ENCODE measurements at places on chromosomes 2 and 18.

GRCh38 chr2:202831242-202832220 lies 40.0 kb downstream of the ICA1L start:
- peak; percentile 59 for DNase-seq

GRCh38 chr2:86695053-86695691 lies 24.9 kb upstream of the RMND5A start:
- no peak for DNase-seq

- no peak for DNase-seq
Observed at GRCh38 chr2:224669449-224669848, 46.7 kb downstream of the CCDC195 start.

- no peak for DNase-seq
Observed at GRCh38 chr18:42756214-42756613, 359.3 kb downstream of the RIT2 start.

- no peak for DNase-seq
Observed at GRCh38 chr18:30094556-30094955, 948.0 kb downstream of the DSC3 start.

DNA sequence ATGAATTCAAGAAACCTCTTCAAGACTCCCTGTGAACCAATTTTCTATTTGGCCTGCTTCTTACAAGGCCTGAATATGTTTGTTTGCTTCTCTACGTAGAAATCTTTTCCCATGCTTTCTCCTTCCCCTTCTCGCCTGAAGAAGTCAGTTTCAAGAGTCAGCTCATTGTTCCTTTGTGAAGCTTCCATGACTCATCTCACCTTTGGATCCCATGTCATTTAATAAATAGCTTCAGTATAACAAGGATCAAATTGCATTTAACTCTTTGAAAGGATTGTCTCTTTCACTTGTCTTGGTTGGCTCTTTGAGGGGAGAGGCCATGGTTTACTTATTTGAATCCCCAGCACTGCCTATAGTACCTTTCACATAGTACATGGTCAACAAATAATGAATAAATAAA lies 28.4 kb downstream of the CPS1 start:
- no peak for DNase-seq

DNA sequence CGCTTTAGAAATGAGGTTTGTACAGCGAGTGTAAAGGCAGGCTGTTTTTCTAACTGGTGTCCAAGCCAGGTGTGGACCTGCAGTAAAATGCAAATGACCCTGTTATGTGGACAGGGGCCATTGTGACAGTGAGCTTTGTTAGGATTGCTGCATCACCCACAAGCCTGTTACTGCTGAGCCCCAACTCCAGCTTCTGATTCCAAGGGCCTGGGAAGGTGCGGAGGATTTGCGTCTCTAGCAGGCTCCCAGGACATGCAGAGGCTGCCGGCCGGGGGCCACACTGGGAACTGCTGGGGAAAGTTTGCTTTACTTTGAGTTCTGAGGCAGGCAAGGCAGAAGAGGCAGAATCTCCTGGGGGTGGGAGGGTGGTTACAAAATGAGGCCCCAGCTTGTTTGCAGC lies 164.1 kb downstream of the GLI2 start:
- no peak for DNase-seq

DNA sequence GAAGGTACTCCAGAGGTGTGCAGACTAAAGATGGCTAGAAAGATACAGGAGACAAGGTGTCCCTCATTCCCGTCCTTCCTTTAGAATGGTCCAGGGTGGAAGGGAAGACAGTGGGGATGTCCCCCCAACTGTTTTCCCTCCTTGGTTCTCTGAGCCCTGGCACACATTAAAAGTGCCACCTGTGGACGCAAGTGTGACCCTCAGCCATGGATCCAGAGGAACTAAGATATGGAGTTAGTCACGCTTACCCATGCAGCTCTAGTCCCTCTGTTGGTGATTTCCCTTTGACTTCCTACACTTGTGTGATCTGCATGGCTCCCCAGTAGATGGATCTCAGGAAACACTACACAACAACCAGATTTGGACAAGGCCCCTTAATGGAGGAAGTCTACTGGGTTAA lies 113.1 kb upstream of the SRD5A2 start:
- DNase-seq: no peak

DNA sequence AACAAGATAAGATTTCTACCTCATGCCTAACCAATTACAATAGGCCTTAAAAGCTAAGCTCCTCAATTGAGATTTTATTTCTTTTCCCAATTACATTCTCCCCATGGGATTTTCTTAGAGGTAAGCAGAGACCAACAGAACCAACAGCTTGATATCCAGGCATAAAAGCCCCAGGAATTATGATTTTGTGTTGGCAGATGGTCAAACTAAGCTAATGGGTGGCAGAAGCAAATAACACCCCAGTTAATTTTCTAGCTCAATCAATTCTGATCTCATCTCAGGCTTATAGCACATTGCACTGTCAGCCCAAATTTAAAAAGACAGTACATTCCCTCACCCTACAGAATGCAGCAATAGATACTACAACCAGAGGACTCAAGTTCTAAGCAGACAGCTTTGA lies 156.4 kb downstream of the NRXN1 start:
- DNase-seq: peak; percentile 60

DNA sequence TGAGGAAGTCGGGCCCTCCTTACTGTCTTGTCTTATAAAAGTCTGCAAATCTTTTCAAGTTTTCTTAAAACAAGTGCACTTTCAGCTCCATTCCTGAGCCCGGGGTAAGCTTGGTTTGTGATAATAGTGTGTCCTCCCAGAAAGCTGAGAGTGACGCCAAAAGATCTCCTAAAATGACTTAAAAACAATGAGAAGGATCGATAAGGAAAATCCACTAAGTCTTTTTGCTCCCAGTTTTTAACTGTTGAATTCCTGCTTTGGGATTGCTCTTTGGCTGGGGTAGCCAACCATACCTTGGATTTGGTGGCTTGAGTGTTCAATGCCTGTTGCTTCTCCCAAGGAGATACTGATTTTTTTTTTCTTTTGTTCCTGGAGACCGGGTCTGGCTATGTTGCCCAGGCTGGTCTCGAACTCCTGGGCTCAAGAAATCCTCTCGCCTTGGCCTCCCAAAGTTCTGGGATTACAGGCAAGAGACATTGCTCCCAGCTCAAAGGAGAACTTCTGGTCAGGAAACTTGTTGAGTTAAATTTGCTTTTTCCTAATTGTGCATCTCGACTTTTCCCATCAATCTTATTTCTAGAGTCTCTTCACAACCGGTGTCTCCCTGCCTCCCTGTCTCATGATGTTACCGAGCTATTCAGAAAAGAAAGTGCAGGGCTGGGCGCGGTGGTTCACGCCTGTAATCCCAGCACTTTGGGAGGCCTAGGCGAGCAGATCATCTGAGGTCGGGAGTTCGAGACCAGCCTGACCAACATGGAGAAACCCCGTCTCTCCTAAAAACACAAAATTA lies 3.0 kb downstream of the TGIF1 start:
- DNase-seq: no peak

GRCh38 chr2:206383669-206384068 lies 59.7 kb upstream of the ADAM23 start:
- DNase-seq: no peak

DNA sequence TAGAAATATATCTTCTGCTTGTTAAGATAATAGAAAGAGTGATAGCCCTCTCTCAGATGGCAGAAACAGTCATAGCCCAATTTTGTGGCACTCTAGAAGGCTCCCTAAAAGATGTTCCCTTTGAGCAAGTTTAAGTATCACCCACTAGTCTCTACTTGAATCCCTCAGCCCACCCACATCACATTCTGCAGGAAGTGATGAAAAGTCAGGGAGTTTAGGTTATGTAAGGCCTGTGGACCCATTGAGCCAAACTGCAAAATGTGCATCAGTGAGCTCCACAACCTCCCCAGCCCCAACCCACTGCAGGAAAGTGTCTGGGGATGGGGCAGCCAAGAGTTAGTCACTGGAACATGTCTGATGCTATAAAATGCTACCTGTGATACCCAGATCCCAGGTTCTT lies 25.6 kb downstream of the ANKRD44 start:
- DNase-seq: no peak

GRCh38 chr2:189661957-189662321 lies 680 bp downstream of the ASNSD1 start:
- DNase-seq: no peak

- no peak for DNase-seq
Observed at GRCh38 chr2:68235090-68235489, 17.2 kb downstream of the PPP3R1 start.

DNA sequence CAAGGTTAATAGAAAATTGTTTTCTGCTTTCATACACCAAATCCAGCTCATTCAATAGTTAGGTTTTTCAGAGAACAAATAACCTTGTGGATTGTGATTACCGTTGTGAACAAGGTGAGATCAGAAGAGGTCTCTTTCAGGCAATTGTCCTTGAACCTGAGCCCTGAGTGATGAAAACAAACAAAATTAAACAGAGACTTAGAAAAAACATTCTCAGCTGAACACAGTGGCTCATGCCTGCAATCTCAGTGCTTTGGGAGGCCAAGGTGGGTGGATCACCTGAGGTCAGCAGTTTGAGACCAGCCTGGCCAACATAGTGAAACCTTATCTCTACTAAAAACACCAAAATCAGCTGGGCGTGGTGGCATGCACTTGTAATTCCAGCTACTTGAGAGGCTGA lies 68.1 kb downstream of the HNMT start:
- no peak for DNase-seq

DNA sequence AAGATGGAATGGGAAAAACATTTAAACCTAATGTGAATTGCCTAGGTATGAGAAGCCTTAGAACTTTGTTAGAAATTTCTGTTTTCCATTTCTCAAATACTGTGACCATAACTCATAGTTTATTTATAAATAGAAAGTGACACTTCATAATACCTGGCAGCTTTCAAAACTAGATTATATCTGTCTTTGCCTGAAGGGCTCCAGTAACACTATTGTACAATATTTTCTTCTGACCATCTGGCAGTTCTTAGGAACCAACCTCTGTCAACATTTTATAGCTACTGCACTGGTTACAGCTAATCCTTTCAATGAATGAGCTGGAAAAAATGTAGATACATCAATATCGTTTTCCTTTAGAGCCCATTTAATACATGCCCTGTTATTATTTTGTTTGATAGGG lies 237.4 kb downstream of the CAMKMT start:
- DNase-seq: no peak

DNA sequence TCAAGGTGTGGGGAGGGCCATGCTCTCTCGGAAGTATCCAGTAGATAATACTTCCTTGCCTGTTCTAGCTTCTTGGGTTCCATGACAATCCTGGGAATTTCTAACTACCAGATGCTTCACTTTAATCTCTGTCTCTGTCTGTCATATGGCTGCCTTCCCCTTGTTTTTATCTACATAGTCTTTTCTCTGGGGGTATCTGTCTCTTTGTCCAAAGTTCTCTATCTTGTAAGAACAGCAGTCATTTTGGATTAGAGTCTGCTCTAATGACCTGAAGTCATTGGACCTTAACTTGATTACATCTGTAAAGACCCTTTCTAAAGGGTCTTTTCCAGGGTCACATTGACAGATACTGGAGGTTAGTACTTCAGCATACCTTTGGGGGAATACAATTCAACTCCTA lies 11.4 kb upstream of the EPB41L5 start:
- no peak for DNase-seq

DNA sequence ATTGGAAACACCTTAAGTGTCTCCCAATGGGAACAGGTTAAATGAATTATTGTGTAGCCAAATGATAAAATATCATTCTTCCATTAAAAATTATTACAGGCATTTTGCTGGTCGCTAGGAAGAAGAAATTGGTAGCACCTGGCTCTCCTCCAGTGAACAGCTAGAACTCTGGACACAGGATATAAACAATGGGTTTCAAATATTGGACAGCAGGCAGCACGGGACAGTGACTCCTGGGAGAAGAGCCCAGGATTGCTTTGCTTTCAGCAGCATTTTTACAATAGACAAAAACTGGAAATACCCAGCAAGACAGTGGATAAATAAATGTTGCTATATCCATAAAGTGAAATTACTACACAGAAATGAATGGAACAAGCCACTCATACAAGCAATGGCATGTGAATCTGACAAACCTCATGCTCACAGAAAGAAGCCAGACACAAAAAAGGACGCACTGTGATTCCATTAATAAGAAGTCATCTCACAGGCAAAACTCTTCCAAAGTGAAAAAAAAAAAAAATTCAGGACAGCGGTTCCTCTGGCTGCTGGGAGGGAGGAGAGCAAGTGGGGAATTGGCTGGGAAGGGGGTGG lies 50.5 kb downstream of the LAMA1 start:
- no peak for DNase-seq

GRCh38 chr18:62634458-62634857 lies 80.9 kb upstream of the PHLPP1 start:
- no peak for DNase-seq

DNA sequence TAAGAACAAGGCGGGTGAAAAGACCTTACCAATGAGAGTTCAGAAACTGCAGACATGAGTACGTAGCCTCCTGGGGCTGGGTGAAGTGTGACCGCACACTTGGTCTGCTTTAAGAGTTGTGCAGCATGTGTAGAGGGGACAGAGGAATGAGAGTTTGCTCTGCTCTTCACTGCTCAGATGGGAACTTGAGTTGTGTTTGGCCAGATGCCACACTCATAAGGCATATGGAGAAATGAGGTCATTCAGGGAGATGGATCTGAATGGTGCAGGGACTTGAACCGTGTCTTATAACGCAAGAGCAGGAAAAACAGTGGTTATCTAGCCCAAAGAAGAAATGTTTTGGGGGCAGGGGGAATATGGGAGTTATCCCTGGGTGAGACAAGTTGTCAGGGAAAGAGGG lies 273.8 kb upstream of the LYPD1 start:
- no peak for DNase-seq

DNA sequence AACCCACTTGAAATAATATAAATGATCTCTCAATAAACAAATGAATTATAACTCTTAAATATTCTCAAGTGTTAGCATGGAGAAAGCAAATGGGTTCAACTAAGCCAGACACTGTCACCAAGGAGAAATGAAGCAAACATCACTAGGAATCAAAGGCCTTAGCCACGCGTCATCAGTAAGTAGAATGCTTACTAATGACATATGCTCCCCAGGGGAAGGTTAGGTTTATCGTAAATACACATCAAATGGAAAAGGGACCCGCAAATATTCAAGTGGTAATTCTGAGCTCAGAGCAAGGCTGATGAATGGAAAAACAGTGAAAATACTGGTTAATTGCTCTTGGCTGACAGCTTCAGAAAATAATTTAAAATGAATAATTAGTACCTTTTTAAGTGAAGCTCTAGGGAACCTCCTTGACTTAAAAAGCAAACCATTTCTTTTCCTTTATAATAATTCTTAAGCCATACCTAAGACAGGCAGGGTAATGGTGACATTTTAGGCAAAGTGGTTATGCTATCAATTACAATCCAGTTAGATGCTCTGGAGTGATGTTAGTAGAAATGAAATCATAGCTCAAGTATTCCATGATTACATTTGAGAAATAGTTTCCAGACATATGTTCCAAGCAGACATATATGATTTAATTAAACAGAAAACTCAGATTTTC lies 101.5 kb downstream of the ALPK2 start:
- DNase-seq: no peak

DNA sequence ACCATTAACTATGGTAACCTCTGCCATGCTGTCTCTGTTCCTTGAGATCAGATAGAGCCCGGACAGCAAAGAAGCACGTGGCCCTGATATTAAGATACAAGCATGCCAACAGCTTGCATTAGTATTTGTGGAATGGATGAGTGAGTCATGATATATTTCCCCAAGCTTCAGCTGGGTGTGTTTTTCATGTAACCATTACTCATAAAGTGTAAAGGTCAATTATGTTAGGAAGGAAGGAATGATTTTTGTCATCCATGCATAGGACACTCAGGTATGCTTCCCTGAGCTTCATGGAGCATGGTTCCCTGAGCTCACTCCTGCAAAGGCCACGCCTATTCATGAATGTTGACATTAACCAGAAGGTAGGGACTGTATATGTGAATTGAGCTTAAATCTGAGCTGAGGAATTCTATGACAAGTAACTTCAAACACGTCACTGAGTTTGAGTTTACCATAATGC lies 74.6 kb downstream of the ARL4C start:
- no peak for DNase-seq

GRCh38 chr2:37849911-37850310 lies 75.2 kb upstream of the RMDN2 start:
- DNase-seq: no peak

Data from D341Med (cell line).